Ascending aorta (tissue), 2 donors: ENCODE measurements at places on chromosomes 5 and 9.

DNA sequence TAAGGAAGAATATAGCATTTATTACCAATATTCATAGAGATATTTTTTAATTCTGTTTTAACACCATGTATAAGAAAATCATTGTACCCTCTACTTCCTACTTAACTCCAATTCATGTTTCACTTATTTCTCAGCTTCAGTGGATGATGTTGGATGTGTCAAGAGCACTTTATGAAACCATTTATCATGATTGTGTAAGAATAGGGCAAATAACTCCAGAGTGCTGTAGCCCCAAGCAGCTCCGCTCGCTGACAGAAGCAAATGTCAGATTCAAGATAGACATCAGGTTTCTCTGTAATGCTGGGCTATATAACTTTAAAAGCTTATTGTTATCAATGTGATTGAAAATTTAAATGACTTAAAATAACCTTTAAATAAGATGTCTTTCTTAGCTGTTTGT is 50.4 kb downstream of the MAST4 start:
- H3K4me3 ChIP-seq: no peak overlapping the region
- DNase-seq: no peak
- H3K27me3 ChIP-seq: no peaks in the 10 kb centered on the region
- H3K4me1 ChIP-seq: no peaks in the 10 kb centered on the region

- no peak overlapping the region for H3K4me3 ChIP-seq
- no peak for DNase-seq
- H3K27ac ChIP-seq: no peak overlapping the region
- no peaks in the 10 kb centered on the region for H3K4me1 ChIP-seq
Observed at GRCh38 chr9:128226412-128226801, 23.2 kb downstream of the DNM1 start.

DNA sequence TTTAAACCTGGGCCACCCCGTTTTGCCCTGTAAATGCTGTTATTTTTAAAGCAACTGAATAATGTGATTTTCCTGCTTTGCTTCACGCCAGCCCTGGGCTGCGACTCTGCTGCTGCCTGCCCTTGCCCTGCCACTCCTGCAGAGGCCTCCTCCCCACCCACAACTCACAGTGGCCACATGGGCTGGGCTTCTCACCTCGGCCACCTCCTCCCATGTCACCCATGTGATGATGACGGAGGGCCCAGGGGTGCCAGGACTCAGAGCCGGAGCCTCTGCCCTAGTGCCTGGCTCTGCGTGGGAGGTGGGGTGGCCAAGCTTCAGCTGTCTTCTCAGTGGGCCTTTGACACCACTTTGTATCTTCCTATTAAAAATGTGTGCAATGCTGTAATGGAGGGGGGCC is 48.1 kb upstream of the NKD2 start:
- H3K4me3 ChIP-seq: no peak overlapping the region
- DNase-seq: no peak
- H3K36me3 ChIP-seq: no peaks in the 10 kb centered on the region
- H3K4me1 ChIP-seq: peaks cover 10% of the 10 kb centered on the region
- no peak overlapping the region for H3K27ac ChIP-seq

DNA sequence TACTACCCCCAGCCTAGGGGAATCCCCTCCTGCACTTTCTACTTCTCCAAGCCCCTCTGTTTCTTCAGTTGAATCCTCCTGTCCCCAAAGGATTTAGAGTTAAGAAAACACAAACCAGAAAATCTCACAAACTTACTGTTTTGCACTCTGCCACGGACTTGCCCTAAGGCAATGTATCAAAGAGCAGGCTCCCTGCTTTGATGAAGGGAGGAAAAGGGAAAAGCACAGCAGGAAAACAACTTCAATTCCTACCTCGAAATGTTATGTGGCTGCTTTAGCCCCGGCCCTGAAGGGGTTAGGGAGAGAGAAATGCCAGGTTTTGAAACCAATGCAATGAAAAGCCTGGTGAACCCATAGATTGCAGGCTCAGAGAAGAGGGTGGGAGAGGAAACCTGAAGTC is 254.7 kb downstream of the MAN2A1 start:
- DNase-seq: no peak
- H3K27me3 ChIP-seq: no peaks in the 10 kb centered on the region
- no peak overlapping the region for H3K27ac ChIP-seq
- H3K4me3 ChIP-seq: no peak overlapping the region
- no peaks in the 10 kb centered on the region for H3K4me1 ChIP-seq

- H3K27me3 ChIP-seq: no peaks in the 10 kb centered on the region
- no peaks in the 10 kb centered on the region for H3K36me3 ChIP-seq
- no peaks in the 10 kb centered on the region for H3K4me1 ChIP-seq
- DNase-seq: no peak
- H3K4me3 ChIP-seq: no peak overlapping the region
Observed at GRCh38 chr5:7541898-7542297, 146.0 kb downstream of the ADCY2 start.

DNA sequence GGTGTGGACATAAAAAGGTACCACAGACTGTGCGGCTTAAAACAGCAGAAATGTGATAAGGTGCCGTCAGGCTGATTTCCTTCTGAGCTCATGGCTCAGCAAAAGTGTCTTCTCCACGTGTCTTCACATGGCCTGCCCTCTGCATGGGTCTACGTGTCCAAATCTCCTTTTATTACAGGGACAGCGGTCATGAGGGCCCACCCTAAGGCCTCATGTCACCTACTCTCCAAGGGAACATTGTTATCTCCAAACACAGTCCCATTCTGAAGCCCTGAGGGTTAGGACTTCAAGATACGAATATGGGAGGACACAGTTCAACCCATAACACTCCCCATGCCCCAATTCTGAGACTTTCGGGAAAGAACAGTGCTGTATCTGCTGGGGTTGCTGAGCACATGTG is 35.2 kb downstream of the COL23A1 start:
- no peak overlapping the region for H3K4me3 ChIP-seq
- no peak overlapping the region for H3K27ac ChIP-seq
- DNase-seq: no peak

- H3K36me3 ChIP-seq: no peaks in the 10 kb centered on the region
- no peaks in the 10 kb centered on the region for H3K4me1 ChIP-seq
- H3K27me3 ChIP-seq: no peaks in the 10 kb centered on the region
- no peak overlapping the region for H3K4me3 ChIP-seq
- no peak for DNase-seq
Observed at GRCh38 chr5:107533910-107534876, 136.5 kb downstream of the EFNA5 start.

GRCh38 chr5:20033881-20034280 is 45.9 kb upstream of the CDH18 start:
- no peaks in the 10 kb centered on the region for H3K27me3 ChIP-seq
- no peaks in the 10 kb centered on the region for H3K4me1 ChIP-seq
- no peaks in the 10 kb centered on the region for H3K36me3 ChIP-seq
- DNase-seq: no peak

DNA sequence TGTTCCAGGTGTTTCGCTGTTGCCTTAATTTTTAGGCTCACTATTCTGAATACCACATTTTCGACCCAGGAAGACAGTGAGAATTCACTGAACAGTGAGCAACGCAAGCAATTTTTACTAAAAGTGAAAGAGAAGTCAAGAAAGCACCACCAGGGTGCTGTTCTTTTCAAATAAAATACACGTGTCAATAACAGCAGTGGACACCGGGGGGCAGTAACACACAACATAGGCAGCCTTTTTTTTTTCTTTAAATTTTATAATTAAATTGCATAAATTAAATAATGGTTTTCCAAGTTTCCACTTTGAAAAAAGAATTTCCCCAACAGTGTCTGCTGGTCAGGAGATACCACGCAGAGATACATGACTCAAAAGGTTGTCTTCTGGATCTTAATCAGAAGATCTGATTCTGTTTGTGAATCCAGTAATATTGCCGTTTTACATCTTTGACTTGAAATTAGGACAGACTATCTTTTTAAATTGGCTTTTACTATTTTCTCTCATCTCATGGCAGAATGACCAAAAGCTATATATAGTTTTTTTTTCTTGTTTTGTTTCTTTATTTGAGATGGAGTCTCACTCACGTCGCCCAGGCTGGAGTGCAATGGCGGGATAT is 47.1 kb upstream of the SH3GL2 start:
- no peak for DNase-seq
- H3K27ac ChIP-seq: no peak overlapping the region
- H3K4me1 ChIP-seq: no peaks in the 10 kb centered on the region

DNA sequence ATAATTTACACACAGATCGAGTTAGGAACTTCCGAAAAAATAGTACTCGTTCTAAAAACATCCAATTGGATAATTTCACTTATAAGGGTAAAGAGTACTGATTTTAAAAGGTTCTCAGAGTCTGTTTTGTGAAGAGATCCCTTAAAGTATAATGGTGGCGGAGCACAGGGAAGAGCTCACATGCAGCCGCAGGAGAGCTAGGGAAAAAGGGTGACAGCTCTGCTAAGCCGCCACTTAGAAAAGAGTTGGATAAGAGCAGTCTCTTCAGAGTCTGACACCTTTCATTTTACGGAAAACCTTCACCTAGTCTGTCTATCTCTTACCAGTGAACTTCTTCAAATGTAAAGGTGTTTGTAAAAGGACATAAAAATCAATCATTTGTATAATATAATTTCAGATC is 149.9 kb downstream of the COMMD10 start:
- H3K4me1 ChIP-seq: no peaks in the 10 kb centered on the region
- DNase-seq: no peak
- H3K27me3 ChIP-seq: no peaks in the 10 kb centered on the region
- H3K36me3 ChIP-seq: no peaks in the 10 kb centered on the region
- no peak overlapping the region for H3K4me3 ChIP-seq

GRCh38 chr9:115591584-115591984 is 473.6 kb upstream of the TNC start:
- peak; percentile 91 for DNase-seq
- no peaks in the 10 kb centered on the region for H3K36me3 ChIP-seq
- no peak overlapping the region for H3K4me3 ChIP-seq
- H3K27me3 ChIP-seq: no peaks in the 10 kb centered on the region

DNA sequence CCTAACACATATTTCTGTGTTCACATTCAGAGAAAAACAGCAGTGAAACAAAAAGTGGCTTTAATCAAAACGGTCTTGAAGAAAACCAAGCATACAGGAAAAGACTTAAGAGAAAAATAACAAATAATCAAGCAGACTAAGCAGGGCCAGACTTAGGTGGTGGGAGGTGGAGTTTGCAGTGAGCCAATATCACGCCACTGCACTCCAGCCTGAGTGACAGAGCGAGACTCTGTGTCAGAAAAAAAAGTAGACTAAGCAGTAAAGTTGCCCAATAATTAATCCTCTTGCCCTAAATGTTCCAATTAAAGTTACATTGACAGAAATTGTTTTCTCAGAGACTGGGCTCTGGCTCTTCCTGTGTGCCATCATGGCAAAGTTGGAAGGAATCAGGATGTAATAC is 26.6 kb upstream of the GLDC start:
- no peak overlapping the region for H3K4me3 ChIP-seq
- DNase-seq: no peak
- H3K27ac ChIP-seq: no peak overlapping the region
- H3K4me1 ChIP-seq: no peaks in the 10 kb centered on the region
- H3K36me3 ChIP-seq: no peaks in the 10 kb centered on the region

GRCh38 chr5:175823731-175824525 is 47.5 kb upstream of the CPLX2 start:
- H3K4me3 ChIP-seq: no peak overlapping the region
- no peaks in the 10 kb centered on the region for H3K4me1 ChIP-seq
- no peak for DNase-seq
- no peaks in the 10 kb centered on the region for H3K36me3 ChIP-seq

DNA sequence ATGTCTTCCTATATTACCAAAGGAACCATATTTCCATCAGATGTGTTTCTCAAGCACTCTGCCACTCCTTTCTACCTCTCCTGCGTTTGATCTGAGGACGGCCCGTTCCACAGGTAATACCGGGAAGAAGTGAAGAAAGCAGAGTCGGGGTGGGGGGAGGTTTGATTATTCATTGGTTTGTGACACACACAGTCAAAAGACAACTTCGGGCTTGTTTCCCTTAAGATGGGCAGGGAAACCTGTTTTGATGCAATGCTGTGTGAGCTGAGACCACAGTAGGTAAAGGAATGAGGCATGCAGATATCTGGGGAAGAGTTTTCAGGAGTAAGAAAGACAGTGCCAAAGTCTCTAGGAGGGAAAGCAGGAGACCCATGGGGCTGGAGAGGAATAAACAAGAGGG is 54.0 kb downstream of the BOD1 start:
- H3K4me1 ChIP-seq: no peaks in the 10 kb centered on the region
- no peak overlapping the region for H3K27ac ChIP-seq
- no peaks in the 10 kb centered on the region for H3K36me3 ChIP-seq
- H3K27me3 ChIP-seq: no peaks in the 10 kb centered on the region
- H3K4me3 ChIP-seq: no peak overlapping the region

DNA sequence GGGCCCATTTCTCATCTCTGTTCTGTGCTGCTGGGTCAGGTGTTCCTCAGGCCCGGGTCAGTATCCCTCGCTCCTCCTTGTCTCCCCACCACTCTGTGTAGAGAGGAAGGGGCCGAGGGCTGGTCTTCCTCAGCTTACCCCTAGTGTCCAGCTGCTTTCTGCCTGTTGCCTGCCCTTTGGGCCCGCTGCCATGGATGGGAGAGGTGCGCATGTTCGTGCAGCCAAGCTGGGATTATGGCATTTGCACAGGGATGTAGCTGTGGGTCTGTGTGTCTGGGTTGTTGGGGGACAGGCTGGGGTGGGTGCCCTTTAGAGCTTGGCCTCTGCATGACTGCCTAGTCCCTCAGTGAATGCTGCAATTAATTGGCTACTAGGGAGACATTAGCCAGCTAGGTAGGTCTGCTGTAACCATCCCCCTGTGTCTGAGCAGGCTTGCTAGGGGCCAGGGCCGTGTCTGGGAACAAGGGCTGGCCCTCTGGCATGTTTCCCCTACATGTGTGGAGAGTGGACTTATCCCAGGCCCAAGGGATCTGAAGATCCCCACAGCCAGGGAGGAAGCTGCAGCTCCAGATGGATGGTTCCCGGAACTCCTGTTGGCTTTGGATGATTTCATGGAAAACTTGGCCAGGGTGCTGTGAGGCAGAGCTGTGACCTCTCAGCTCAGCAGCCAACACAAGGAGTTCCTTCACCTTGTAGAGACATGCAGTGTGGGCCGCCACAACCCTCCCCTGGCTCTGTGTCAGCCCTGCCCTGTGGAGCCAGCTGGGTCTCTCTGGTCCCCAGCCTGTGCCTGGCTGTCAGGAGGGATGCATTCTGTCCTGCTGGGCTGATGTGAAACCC is 161.9 kb downstream of the MACROH2A1 start:
- peak overlapping the region; percentile 22 for H3K27ac ChIP-seq
- H3K27me3 ChIP-seq: no peaks in the 10 kb centered on the region
- H3K36me3 ChIP-seq: no peaks in the 10 kb centered on the region
- peaks cover 57% of the 10 kb centered on the region for H3K4me1 ChIP-seq
- H3K4me3 ChIP-seq: no peak overlapping the region
- peak; percentile 66 for DNase-seq

- H3K4me1 ChIP-seq: no peaks in the 10 kb centered on the region
- H3K27ac ChIP-seq: no peak overlapping the region
- no peaks in the 10 kb centered on the region for H3K27me3 ChIP-seq
- DNase-seq: no peak
- no peak overlapping the region for H3K4me3 ChIP-seq
- H3K36me3 ChIP-seq: no peaks in the 10 kb centered on the region
Observed at GRCh38 chr5:163409384-163409783, 28.0 kb upstream of the CCNG1 start.

DNA sequence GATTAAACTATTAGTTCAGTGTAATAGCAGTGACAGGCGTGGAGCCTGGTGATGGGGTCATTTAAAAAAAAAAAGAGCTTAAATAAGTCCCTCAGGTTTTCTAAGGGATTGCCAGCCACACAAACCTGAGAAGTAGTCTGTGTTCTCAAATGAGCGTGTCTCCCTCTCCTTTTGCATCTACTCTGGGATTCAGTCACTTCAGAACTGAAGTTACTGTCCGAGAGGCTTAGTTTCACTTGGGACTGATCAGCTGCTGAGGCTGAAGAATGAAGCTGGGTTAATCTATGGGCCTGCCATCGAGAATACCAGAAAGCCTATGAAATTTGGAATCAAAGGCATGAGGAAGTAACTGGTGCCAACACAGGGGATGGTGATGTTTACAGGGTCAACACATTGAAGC is 310.1 kb downstream of the ADAMTS6 start:
- no peak for DNase-seq
- peaks cover 5% of the 10 kb centered on the region for H3K36me3 ChIP-seq
- no peak overlapping the region for H3K27ac ChIP-seq
